Choroid plexus epithelial cell (primary cell): ENCODE measurements at places on chromosomes 12 and 14.
A peak's percentile ranks its signal among the peaks of the same experiment; 100 is the strongest.

DNA sequence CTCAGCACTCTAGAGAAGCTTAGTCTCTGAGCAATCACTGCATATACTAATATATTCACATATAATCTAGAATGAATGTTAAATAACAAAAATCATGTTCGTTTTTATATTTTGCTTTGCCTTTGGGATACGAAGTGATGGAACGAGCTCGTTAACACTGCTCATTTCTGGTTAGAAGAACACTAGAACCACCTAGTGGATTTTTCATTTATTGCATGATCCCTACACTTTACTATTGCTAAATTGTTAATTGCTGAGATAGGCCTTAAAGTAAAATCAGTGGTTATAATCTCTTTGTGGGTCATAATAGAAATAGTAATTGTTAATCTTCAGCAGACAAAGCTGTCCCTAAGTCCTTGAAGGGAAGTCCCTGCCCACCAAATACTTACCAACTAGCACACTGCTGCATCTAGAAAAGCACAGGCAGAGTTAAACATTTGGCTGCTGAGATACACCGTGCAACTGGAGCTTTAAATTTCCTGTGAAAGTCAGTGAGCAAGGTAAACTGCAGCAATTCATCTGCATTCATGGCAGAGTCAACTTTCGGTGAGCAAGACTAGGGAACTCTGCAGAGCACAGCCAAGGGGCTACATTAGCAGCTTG is 353.7 kb downstream of the APAF1 start:
- DNase-seq: peak; percentile 68

DNA sequence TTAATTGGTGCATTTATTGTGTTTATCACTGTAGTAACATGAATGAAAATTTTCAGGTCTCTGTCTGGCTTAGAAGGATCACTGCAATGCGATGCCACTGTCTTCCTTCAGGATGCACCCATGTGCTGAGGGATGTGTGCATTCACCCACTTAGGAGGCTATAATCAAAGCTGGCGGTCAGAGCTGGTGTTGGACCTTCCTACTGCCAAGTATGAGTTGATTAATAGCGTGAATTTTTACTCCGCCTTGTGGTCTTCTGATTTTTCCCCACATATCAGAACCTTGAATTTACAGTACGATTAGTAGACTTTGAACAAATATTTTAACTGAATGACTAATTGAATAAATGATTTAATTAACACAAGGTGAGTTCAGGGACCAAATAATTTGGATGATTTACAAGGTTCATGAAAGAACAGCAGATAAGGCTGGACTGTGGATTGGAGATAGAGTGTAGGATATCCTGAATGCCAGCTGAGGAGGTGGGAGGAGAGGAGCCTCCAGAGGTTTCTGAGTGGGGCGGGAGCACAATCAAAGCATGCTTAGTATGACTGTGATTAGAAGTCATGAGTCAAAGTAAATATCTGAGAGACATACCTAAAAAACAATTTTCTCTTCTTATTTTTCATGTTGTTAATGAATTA is 50.1 kb downstream of the RERG start:
- DNase-seq: no peak

DNA sequence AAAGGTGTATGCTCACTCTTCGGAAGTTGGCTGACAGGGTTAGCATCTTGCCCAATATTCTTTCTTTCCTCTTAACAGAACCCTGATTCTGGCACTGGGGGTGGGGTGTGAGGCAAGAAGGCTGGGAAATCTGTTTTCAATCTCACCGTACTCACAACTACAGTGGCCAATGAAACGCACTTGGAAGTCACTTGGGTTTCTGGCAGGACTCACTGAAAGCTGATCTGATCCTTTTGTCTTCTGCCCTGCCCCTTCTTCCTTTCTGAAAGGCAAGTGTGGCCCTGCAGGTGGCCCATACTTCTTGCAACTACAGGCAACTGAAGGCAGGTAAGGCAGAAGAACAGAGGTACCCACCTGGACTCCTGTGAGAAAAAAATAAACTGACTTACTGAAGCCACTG is 106.9 kb downstream of the STXBP6 start:
- DNase-seq: no peak

- DNase-seq: peak; percentile 28
These were observed 192.0 kb downstream of the TTC7B start for GRCh38 chr14:90624227-90624626.

DNA sequence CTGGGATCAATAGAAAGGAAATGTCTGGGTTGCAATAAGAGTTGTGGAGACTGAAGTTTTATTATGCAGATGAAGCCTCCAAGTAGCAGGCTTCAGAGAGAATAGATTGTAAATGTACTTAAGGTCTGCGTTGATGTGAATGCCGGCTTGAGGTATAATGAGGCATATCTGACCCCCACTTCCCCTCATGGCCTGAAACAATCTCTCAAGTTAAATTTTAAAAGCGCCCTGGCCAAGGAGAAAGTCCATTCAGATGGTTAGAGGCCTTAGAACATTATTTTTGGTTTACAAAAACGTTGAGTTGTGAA is 28.3 kb upstream of the HIGD1C start:
- no peak for DNase-seq

DNA sequence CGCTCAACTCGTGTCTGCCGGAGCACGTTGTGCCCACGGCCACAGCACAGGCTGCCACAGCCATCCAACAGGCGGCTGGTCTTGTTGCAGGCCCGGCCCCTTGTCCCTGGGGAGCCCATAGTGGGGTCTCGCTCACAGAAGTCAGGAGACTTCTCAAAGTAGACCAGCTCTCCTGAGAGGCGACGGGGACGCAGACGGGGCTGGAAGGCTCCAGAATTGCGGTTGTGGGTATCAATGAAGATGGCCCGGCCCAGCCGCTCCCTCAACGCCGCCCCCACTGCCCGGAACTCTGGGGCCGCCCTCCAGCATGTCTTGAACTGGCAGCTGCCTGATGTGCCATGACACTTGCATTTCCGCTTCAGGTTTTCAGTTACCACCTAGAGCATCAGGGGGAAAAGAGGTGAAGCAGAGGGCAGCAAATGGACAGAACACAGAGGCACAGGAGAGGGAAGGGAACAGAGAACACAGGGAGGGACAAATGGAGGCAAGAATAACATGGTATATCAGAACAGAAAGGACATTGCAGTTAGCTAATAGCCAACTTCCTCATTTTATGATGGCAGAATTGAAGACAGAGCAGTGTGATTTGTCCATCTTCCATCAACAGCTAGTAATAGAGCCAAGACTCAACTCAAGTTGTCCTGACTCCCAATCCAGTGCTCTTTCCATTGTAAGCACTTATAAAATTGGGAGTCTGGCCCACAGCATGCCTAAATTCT is 5.2 kb downstream of the WNT10B start:
- DNase-seq: no peak

GRCh38 chr14:89244720-89245119 is 172.3 kb downstream of the FOXN3 start:
- no peak for DNase-seq

DNA sequence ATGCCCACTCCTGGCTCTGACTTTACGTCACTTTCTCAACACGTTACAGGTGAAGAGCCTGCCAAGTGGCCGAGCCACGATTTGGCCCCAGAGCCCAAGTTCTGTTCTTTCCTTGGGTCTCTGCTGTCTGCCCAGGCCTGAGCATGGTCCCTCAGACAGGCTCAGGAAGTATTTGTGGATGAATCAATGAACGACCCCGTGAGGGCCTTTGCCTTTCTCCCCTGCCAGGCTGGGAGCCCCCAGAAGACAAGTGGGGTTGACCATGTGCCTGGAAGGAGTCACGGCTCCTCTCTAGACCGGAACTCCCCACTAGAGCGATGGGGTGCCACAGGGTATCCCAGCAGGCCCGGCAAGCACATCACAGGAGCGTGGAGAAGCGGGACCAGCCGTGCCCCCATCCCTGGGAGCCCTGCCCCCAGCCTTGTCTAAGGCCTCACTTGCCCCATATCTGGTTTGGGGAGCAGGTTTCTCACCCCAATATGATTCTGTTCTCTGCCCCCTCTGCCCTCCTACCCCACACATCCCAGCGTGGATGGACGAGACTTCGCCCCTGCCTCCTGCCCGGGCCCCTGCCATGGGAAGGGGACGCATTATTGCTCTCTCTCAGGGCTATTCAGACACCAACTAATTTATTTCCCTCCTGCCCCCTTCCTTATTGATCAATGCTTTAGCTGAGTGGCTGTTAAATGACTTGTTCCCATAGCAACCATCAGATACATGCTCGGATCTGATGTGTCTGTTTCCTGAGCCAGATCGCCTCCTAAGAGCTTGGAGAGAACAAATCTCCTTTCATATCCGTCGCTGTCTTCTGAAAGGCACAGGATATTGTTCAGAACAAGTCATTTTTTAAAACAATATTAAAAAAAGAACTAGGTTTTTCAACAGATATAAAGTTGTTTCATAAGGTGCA is 69.0 kb downstream of the DIO3 start:
- DNase-seq: no peak

DNA sequence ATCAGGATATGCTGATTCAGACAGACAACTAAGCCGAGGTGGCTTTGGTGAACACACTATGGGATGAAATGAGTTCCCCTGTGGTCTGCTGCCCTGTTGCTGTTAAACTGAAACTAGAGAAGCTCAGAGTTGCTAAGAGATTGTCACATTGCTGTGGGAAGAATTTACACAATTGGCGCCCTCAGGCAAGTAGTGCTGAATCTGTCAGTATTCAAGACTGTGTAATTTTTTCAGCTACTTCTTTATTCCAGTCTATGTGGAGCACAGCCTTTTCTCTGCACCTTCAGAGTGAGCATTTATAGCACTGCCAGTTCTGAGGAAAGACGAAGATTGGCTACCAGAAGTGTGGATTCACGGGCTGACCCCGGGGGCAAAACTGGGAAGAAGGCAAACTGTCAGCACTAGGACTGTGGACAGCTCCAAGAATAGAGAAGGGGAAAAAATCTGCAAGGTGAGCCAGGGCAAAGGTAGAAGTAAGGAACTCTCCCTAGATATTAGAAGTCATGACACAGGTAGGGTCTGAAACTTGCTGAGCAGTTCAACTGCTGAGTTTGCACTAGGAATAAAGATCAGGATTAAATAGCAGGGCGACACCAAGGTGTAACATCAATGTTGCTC is 218.8 kb upstream of the TMPO start:
- no peak for DNase-seq

GRCh38 chr14:41960281-41960680 is 353.6 kb downstream of the LRFN5 start:
- peak; percentile 30 for DNase-seq
